ENCODE measurements at places on chromosomes 6 and 20. TPM values are rescaled to one million over a fixed set of nuclear protein-coding genes. Genes with fewer than 3 reads are reported as not detected.

The LTB gene
- total RNA-seq, result 0.84 TPM

The ATP9A gene
- 28.0 TPM for total RNA-seq

The KIF3B gene
- 13.1 TPM for total RNA-seq

The ZC2HC1B gene
- not detected for total RNA-seq

The LIME1 gene
- 3.7 TPM for total RNA-seq

The NOP56 gene
- total RNA-seq, result 91.3 TPM

The LKAAEAR1 gene
- not detected for total RNA-seq

The BACH2 gene
- 2.0 TPM for total RNA-seq

The SYCP2L gene
- total RNA-seq, result 0.59 TPM

The DLK2 gene
- 0.68 TPM for total RNA-seq

GRCh38 chr20:50870561-50871161, 60.6 kb downstream of the ADNP start:
- no peak for DNase-seq

- no peak for DNase-seq
These were observed 144.0 kb downstream of the BCKDHB start for GRCh38 chr6:80250391-80250997.

- DNase-seq, result no peak
These were observed 5.4 kb downstream of the SLCO4A1 start for GRCh38 chr20:62647521-62648317.

- DNase-seq, result no peak
These were observed 42.1 kb upstream of the BTN3A2 start for GRCh38 chr6:26322645-26323482.

GRCh38 chr6:108592371-108593337, 31.9 kb downstream of the FOXO3 start:
- DNase-seq, result peak; percentile 38

- no peak for DNase-seq
These were observed 140.1 kb downstream of the KLHL32 start for GRCh38 chr6:97064578-97064977.

GRCh38 chr6:70277470-70277869, 25.4 kb downstream of the COL9A1 start:
- no peak for DNase-seq

DNA sequence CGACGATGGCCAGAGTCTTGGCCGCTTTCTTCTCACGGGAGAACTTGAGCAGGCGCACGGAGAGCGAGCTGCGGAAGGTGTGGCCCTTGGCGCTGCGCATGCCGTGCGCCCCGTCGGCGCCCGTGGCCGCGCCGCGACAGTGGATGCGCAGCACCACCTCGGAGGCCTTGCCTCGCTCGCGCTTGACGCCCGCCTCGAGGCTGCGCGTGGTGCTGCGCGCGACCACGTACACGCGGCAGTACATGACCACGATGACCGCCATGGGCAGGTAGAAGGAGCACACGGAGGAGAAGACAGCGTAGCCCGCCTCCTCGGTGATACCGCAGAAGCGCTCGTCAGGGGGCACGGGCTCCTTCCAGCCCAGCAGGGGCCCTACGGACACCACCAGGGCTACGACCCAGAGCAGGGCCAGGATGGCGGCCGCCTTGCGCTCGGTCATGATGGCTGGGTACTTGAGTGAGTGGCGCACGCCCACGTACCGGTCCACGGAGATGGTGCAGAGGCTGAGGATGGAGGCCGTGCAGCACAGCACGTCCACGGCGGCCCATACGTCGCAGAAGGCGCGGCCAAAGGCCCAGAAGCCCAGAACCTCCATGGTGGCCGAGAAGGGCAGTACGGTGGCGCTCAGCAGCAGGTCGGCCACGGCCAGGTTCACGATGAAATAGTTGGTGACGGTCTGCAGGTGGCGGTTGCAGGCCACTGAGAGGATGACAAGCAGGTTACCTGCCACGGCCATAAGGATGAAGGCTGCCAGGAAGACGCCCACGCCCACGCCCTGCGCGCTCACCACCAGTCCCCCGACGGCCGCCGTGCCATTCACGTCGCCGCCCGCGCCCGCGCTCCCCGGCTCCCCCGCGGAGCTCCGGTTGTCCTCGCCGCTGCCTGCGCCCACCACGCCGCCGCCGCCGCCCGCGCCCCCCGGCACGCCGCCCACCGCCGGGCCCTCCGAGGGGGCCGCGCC, 232.8 kb upstream of the RNF24 start:
- no peak for DNase-seq

- no peak for DNase-seq
These were observed 42.9 kb downstream of the STX11 start for GRCh38 chr6:144193181-144193580.

DNA sequence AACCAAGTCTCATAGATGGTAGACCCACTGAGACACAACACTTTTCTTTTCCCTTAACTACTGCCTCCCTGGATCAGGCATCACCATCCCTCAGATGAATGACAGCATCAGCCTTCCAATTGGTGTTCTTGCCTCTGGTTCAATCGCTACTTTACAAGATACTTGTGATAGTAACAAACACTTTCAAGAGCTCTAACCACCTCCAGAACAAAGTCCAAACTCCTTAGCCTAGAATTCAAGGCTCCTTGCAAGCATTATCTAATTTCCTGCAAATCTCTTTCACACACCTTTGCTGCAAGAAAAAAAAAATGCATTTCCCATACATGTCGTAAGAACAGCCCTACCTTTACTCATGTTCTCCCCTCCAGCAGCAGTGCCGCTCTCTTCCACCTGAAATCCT, 33.1 kb downstream of the RALGAPA2 start:
- DNase-seq, result no peak

GRCh38 chr6:88386167-88386566, 220.0 kb upstream of the CNR1 start:
- no peak for DNase-seq

DNA sequence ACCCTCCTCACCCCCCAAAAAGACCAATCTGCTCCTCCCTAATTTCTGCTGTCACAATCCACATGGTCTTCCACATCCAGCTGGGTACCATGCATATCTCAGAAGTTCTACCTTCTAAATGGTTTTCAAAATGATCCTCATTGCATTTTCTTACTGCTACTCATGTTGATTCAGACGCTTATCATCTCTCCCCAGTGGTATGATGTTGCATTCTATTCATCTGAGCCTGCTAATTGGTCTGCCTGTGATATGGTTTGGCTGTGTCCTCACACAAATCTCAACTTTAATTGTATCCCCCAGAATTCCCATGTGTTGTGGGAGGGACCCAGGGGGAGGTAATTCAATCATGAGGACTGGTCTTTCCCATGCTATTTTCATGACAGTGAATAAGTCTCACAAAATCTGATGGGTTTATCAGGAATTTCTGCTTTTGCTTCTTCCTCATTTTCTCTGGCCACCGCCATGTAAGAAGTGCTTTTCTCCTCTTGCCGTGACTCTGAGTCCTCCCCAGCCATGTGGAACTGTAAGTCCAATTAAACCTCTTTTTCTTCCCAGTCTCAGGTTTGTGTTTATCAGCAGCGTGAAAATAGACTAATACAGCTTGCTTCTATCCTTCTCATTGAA, 41.4 kb upstream of the CLIC5 start:
- no peak for DNase-seq

DNA sequence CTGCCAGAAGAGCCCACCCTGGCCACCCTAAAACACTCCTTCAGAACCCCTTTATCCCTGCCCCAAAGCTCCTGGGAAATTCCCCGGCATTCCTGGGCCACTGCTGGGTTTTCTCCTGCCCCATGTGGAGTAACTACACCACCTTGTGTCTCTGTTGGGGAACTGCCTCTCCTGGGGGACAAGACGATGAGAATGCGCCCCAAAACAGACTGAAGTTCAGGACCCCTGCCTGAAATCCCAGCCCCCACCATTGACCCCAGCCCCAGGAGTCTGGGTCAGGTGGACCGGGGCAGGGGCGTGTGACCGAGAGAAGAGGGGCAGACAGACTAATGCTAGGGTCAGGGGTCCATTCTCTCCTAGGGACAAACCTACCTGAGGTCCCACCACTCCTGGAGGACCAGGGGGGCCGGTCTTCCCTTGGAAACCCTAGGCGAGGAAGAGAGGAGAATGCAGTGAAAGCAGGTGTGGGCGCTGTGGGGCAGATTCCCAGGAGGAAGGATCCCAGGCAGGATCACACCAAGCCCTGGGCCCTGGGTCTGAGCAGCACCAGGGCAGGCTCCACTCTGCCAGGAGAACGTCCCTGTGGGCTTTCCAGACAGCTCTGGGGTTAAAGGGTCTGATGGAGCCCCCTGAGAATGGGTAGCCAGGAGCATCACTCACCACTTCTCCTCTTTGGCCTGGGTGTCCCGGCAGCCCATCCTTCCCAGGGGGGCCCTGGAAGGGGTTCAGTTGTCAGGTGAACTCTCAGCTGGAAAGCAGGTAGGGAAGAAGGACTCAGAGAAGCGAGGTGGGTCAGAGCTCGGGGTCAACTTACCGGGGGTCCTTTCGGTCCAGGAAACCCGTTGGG, 19.4 kb downstream of the COL11A2 start:
- no peak for DNase-seq

DNA sequence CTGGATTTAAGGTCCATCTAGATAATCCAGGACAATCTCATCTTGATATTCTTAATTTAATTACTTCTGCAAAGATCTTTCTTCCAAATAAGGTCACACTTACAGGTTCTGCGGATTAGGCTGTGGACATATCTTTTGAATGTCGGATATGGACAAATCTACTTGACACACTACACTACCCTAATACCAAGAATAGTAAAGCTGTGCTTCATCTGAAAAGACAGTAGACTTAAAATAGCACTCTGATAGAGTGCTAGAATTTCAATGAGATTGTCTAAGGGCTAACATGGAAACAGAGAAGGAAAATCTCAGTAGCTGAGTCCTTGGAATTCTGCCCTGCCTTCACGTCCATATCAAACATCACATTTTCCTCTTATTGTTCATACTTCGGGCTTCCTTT, 1238.0 kb downstream of the EPHA7 start:
- DNase-seq, result no peak

GRCh38 chr20:57589728-57590484, 29.0 kb downstream of the PCK1 start:
- no peak for DNase-seq

GRCh38 chr20:2521369-2522305, 12.9 kb upstream of the ZNF343 start:
- peak; percentile 40 for DNase-seq

DNA sequence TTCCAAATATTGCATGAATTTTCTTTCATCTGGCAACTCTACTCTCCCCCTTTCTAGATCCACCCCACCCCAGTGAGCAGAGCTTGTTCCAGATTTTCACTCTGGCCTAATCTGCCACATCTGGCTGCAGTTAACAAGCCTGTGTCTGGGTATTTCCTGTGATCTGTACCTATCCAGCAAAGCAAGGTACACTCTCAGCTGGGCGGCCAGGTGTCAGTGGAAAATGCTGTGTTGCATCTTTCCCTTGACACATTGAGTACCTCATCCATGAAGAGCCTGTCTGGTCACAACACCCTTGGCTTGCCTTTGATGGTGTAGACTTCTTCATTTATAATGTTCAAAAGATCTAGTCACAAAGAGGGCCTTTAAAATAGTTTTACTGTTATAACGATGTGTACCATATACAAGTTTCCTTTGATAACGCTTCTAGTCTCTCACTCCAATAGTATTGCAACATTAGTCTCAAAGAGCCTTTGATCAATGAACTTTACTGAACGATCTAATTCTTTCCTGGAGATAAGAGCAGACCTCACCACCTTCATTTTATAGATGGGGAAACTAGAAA, 6.0 kb upstream of the RNF182 start:
- no peak for DNase-seq

DNA sequence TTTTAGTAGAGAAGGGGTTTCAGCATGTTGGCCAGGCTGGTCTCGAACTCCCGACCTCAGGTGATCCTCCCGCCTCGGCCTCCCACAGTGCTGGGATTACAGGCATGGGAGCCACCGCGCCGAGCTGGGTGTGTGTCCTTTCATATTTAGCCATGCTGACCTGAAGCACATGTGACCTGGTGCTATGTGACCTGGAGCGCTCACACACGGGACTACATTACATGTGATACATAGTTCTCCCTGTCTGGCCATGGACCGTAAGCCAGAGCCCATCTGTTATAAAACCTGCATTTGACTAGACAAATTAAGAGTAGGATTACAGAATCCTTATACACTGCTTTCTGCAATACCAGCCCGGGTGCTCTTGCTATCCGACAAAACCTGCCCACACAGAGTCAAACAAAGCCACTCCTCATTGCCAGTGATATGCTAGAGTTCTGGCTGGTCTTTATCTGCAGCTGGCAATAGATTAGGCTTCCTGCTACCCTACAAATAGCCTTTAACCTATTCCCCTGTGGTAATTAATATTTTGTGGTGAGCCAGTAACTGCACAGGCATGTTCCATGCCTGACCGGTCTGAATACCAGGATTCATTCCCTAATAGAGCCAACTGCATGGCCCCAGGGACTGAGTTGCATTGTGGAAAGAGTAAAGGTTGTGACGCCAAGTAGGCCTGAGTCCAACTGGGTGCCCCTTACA, 26.3 kb upstream of the FAM50B start:
- no peak for DNase-seq

DNA sequence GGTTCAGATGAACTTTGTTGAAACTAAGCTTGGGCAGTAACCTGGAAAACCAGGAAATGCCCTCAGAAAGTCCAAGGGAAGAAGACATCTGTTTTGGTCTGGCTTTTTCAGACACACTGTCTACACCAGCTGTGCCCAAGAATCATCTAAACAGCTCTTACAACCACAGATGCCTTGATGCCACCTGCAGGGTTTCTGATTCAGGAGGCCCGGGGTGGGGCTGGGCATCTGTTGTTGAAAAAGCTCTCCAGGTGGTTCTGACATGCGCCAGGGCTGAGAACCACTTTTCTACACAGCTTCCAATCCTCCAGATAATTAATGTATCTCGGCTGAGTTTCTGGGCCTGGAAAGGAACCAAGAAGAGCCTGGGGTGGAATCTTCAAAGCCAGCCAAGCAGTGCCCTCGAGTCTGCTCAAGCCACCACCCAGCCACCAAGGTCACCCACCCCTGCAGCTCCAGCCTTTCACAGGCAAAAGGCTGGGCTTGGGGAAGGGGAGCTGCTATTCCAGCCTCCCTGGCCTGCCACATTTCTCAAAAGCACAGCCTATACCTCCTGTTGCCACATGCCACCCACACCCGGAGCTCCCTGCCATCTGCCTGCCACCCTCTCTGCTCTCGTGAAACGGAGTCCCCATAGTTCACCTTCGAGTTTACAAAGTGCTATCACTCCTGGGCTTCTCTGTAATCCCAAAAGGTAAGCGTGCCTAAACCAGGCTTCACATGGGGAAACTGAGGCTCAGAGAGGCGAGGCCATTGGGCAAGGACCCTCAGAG, 9.4 kb downstream of the MDGA1 start:
- DNase-seq, result no peak

DNA sequence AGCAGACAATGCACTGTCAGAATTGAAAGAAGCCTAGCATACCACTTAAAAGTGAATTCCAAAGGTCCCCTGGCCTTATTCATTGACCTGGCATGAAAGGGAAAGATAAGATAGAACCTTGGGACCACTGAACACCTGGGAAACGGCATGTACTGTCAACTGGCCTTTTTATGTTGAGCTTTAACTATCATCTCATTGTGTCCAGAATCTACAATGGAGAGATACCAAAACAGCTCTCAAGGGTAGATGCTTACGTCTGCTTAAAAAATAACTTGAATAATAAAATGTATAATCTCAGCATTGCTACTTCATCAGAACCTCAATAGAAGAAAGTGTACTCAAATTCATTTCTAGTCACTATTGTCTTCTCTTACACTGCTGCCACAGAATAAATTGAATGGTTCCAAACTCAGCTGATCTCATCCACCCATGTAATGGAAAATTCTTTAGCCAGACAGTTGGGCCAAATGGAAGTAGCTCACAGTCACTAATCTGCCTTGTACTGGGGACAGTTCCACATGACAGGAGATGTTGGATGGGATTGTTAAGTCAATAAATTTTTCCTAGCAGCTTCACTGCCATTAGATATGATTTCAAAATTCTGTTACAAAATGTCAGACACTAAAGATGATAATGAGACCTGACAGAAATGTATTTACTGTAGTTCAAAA, 93.8 kb downstream of the MLIP start:
- DNase-seq, result no peak

- DNase-seq, result no peak
These were observed 52.8 kb upstream of the CDYL start for GRCh38 chr6:4723383-4723782.

All from left cardiac atrium (tissue), 4 donors.